ENCODE measurements at places on chromosomes 1 and 21.

- no peaks in the 10 kb centered on the region for H3K27me3 ChIP-seq
- no peak overlapping the region for H3K4me3 ChIP-seq
- H3K27ac ChIP-seq = no peak overlapping the region
- DNase-seq = no peak
These were observed 281.7 kb upstream of the CXADR start for GRCh38 chr21:17231124-17231523.

GRCh38 chr1:192100686-192101468 lies 57.4 kb upstream of the RGS18 start:
- no peak overlapping the region for H3K27ac ChIP-seq
- DNase-seq = no peak
- no peaks in the 10 kb centered on the region for H3K27me3 ChIP-seq
- no peaks in the 10 kb centered on the region for H3K4me1 ChIP-seq

GRCh38 chr1:240338837-240339236 lies 247.2 kb downstream of the FMN2 start:
- H3K4me1 ChIP-seq = no peaks in the 10 kb centered on the region
- no peak for DNase-seq
- no peak overlapping the region for H3K4me3 ChIP-seq

DNA sequence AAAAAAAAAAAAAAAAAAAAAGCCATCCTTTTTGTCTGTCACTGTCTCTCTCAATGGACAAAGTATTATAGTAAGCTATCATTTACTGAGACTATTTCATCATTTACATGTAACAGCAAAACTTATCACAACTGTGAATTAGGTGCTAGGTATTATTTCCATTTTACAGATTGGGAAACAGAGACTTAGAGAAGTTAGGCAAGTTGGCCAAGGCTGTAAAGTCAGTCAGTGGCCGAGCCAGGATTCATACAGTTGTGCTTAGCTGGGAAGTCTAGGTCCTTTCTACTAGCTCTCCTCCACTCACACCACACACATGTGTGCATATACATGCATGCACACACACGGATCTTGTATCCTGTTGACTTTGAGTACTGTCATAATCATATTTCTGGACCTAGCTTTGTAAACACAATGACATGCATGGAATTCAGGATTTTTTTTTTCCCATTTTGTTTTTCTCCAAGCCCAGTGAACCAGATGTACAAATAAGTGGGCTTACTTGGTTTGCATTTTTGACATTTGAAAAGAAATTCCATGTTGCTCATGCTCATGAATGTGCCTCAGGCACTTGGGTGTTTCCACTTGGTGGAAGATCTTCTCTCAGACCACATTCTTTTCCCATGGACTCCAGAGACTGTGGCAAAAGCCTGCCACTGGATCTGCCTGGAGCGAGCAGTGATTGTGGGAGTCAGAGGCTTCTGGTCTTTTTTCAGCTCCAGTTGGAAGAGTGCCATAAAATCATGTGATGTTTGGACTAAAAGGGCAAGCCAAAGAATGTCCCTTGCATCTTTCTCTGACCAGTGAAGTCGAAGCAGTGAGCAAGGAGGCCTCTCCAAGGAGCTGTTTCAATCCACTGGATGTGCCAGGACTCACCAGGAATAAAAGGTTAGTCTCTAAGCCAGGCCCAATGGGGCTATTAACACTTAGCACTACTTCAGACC lies 61.7 kb upstream of the DNAJC6 start:
- no peak for DNase-seq
- H3K36me3 ChIP-seq = no peaks in the 10 kb centered on the region
- no peak overlapping the region for H3K4me3 ChIP-seq
- H3K4me1 ChIP-seq = no peaks in the 10 kb centered on the region
- no peak overlapping the region for H3K27ac ChIP-seq

DNA sequence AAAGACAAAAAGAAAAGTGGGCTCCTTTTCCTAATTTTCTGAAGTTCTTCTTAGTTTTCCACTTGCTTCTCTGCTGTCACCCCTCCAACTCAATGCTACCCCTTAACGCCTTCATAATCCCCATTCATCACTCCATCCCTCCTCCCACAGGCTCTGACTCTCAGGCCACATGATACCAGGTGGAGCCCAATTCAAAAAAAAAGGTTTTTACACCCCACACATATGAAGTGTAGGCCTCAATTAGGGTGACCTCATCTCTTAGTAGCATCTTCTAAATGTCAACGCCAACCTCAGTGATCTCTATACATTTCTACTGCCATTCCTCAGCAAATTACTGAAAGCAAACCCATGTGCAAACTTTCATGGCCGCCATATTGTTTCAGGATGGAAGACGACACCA lies 6.4 kb downstream of the SSBP3 start:
- no peak overlapping the region for H3K4me3 ChIP-seq
- DNase-seq = no peak
- peaks cover 96% of the 10 kb centered on the region for H3K36me3 ChIP-seq
- H3K4me1 ChIP-seq = peaks cover 24% of the 10 kb centered on the region

DNA sequence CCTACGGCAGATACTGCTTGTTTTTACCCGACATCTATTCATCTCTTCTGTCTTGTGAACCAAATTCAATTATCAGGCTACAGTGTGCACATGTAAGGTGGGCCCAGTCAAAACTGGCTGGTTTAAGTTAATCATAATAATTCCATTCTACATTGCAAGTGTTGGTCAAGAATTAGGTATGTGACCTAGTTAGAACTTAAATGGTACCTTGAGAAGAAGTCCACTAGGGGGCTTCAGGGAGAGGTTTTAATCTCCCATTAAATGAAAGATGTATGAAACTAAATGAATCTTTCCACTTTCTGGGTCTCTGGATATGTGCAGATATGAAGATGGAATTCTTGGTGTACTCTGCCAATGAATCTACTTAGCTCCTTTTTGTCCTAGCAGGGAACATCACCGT lies 187.1 kb downstream of the CDC42BPA start:
- no peak for DNase-seq
- no peak overlapping the region for H3K4me3 ChIP-seq
- peaks cover under 1% of the 10 kb centered on the region for H3K4me1 ChIP-seq
- H3K27me3 ChIP-seq = no peaks in the 10 kb centered on the region

GRCh38 chr1:23018661-23019093 lies 591 bp upstream of the KDM1A start:
- H3K4me1 ChIP-seq = peaks cover 5% of the 10 kb centered on the region
- no peaks in the 10 kb centered on the region for H3K27me3 ChIP-seq
- H3K27ac ChIP-seq = no peak overlapping the region
- no peaks in the 10 kb centered on the region for H3K36me3 ChIP-seq

DNA sequence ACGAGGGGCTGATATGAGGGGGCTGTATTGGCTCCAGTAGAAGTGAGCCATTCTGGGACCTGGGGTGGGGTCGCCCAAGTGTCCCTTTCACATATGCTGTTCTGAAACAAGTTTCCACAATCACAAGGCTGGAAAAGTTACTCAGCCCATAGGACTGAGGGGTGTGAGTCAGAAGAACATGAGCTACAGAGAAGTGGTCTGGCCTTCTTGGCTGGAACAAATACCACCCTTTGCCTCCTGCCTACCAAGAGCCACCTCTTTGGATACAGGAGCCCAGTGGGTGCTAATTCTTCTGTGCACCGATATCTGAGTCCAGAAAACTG lies 42.4 kb downstream of the MEF2D start:
- no peak overlapping the region for H3K27ac ChIP-seq
- no peak for DNase-seq
- H3K36me3 ChIP-seq = no peaks in the 10 kb centered on the region

- H3K27ac ChIP-seq = no peak overlapping the region
- H3K4me3 ChIP-seq = no peak overlapping the region
- no peaks in the 10 kb centered on the region for H3K36me3 ChIP-seq
- H3K27me3 ChIP-seq = no peaks in the 10 kb centered on the region
- DNase-seq = no peak
- peaks cover 9% of the 10 kb centered on the region for H3K4me1 ChIP-seq
These were observed 260.5 kb downstream of the DYRK1A start for GRCh38 chr21:37627074-37627473.

DNA sequence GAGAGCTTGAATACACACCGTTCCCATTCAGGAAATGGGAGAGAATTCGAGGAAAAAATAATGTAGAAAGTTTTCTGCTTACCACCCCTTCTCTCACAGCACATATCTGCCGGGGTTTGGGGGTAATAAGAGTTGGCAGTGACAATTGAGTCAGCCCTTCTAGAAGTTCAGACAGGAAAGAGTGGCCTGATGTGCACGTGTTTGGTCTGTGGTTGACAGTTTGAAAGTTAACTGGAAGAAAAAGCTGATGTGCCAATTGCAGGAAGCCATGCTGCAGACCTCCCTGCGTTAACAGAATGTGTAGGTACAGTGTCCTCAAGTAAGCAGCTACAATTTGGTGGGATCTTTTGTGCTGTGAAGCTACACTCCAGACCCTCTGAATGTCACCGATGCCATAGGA lies 50.9 kb downstream of the DHX9 start:
- peak overlapping the region; percentile 8 for H3K27ac ChIP-seq
- no peaks in the 10 kb centered on the region for H3K4me1 ChIP-seq
- no peak overlapping the region for H3K4me3 ChIP-seq
- no peak for DNase-seq

GRCh38 chr1:227903061-227903521 lies 44.6 kb downstream of the WNT9A start:
- no peaks in the 10 kb centered on the region for H3K36me3 ChIP-seq
- H3K4me3 ChIP-seq = no peak overlapping the region
- DNase-seq = no peak
- no peaks in the 10 kb centered on the region for H3K27me3 ChIP-seq
- H3K4me1 ChIP-seq = peaks cover 11% of the 10 kb centered on the region

- no peaks in the 10 kb centered on the region for H3K36me3 ChIP-seq
- DNase-seq = no peak
- no peak overlapping the region for H3K4me3 ChIP-seq
These were observed 39.0 kb upstream of the LMX1A start for GRCh38 chr1:165395478-165395877.

DNA sequence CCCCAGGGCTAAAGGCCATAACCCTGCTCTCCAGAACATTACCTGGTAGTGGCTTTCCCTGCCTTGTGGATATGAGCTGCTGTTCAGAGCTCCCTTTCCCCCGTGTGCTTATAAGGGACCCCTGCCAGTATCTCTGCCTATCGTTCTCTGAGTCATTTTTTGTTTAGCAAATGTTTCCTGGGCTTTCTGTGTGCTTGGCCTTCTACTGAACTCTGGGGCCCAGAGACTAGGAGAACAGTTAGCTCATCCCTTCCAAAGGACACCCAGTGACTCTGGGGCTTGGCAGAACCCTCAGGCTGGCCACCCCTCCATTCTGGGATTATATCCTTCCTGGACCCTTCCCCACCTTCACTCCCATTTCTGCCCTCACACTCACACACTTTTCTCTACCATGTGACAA lies 80.8 kb upstream of the POU3F1 start:
- H3K27me3 ChIP-seq = no peaks in the 10 kb centered on the region
- DNase-seq = no peak
- H3K4me1 ChIP-seq = peaks cover 3% of the 10 kb centered on the region
- no peak overlapping the region for H3K27ac ChIP-seq

GRCh38 chr1:22709891-22710700 lies 543 bp upstream of the EPHB2 start:
- DNase-seq = peak; percentile 73
- peak overlapping the region; percentile 86 for H3K4me3 ChIP-seq
- H3K36me3 ChIP-seq = peaks cover 4% of the 10 kb centered on the region
- peaks cover 2% of the 10 kb centered on the region for H3K27me3 ChIP-seq

Measured in neuronal stem cell (in vitro differentiated cells).